Stimulated activated CD8-positive, alpha-beta memory T cell treated with anti-CD3 and anti-CD28 coated beads, Interleukin-4, amount 100 ng/mL, for 1 hour (primary cell): ENCODE measurements at places on chromosomes 4 and X.

GRCh38 chr4:27397886-27398285 is 537.2 kb downstream of the STIM2 start:
- no peak for DNase-seq

- DNase-seq: no peak
These were observed 146.2 kb downstream of the GLRA2 start for GRCh38 chrX:14675500-14675899.

DNA sequence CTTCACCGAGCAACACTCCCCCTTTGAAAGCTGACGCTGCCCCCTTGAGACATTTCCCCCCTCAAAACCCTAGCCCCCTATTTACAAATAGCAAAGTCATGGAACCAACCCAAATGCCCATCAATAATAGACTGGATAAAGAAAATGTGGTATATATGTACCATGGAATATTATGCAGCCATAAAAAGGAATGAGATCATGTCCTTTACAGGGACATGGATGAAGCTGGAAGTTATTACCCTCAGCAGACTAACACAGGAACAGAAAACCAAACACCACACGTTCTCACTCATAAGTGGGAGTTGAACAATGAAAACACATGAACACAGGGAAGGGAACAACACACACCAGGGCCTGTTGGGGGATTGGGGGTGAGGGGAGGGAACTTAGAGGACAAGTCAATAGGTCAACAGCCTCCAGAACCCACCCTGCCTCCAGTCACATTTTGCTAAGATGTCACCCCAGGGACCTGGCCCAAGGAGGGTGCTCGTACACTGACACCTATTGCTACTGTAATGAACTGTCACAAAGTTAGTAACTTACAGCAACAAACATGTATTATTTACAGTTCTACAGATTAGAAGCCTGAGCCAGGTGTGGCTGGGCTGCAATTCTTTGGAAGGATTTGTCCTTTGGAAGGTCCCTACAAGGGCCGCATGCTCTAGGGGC is 20.6 kb downstream of the SCD5 start:
- no peak for DNase-seq

- DNase-seq: no peak
These were observed 115.6 kb downstream of the ARAP2 start for GRCh38 chr4:36128689-36129088.

- no peak for DNase-seq
These were observed 191.5 kb downstream of the EDA start for GRCh38 chrX:69807400-69807799.

GRCh38 chr4:121709766-121710405 is 13.1 kb upstream of the ANXA5 start:
- DNase-seq: no peak

DNA sequence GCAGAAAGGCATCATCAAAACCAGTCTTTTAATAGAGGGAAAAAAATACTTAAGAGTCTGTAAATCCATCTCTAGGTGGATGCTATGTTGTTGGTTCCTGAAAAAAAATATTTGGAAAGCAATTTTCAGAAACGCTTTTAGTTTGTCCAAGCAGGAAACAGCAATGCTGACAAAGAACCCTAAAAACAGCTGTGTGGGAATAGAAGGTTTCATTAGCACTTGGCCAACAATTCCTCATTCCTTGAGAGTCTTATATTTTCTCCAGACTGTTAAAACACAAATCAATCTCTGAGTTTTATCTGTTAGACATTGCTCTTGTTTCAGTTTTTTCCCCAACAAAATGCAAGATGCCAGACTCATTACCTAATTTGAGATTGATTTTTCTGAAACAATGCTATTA is 6.4 kb downstream of the MXRA5 start:
- no peak for DNase-seq

DNA sequence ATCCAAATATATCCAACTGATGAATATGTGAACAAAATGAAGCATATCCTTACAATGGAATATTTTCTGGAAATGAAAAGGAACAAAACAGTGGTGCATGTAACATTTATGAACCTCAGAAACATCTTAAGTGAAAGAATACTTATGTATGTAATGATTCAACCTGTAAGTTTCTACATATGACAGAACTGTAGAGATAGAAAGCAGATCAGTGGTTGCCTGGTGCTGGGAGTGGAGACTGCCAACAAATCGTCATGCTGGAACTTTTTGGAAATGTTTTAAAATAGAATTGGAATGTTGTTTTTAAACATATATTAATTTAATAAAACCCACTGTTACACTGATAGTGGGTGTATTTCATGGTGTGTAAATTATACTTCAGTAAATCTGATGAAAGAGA is 667.5 kb downstream of the RAPGEF2 start:
- DNase-seq: no peak

GRCh38 chrX:16177260-16177659 is 10.0 kb downstream of the MAGEB17 start:
- DNase-seq: no peak

DNA sequence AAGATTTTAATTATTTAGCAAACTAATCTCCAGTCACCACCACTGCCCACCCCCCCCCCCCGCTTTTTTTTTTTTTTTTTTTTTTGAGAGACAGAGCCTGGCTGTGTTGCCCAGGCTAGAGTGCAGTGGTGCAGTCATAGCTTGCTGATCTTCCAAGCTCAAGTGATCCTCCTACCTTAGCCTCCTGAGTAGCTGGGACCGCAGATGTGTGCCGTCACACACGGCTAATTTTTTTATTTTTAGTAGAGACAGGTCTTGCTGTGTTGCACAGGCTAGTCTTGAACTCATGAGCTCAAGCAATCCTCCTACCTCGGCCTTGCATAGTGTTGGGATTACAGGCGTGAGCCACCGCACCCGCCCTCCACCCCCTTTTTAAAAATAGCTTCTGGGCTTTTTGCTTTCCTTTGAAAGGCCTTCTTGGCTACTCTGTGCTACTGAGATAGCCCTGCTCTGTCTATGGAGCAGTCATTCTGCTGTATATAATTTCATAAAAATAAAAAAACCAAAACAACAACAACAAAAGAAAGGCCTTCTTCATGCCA is 18.7 kb downstream of the TXLNG start:
- DNase-seq: no peak
